Endodermal cell (in vitro differentiated cells): ENCODE measurements at places on chromosomes 7 and 10. TPM values are rescaled to one million over a fixed set of nuclear protein-coding genes. Genes with fewer than 3 reads are reported as not detected.

ADRB1 gene
- 0.12 TPM in 1 of 3 replicates, not detected in the others for total RNA-seq

TMEM270 gene
- not detected in 3 replicates for total RNA-seq

PLXDC2 gene
- total RNA-seq, result 18.4 to 22.7 TPM (median 19.5 TPM) in 3 replicates

HOXA3 gene
- total RNA-seq, result not detected in 2 replicates

GPRIN2 gene
- total RNA-seq, result 16.9 to 26.0 TPM (median 25.2 TPM) in 3 replicates

EPHB6 gene
- 30.8 and 36.9 TPM in 2 replicates for total RNA-seq

CYP26C1 gene
- 0.44 to 3.5 TPM (median 0.67 TPM) in 3 replicates for total RNA-seq

TMEM229A gene
- 0.31 to 0.94 TPM in 2 of 3 replicates, not detected in the other for total RNA-seq

GRM8 gene
- total RNA-seq, result 0.93 to 1.7 TPM (median 1.6 TPM) in 3 replicates

OR9A2 gene
- total RNA-seq, result not detected in 2 replicates

GRM3 gene
- total RNA-seq, result 0.75 and 1.7 TPM in 2 replicates

PDLIM1 gene
- total RNA-seq, result 158 and 163 TPM in 2 replicates
